Activated CD8-positive, alpha-beta memory T cell treated with anti-CD3 and anti-CD28 coated beads for 48 hours (primary cell): ENCODE measurements at places on chromosomes 12 and 14.

GRCh38 chr12:94152292-94153078 lies 4.1 kb downstream of the PLXNC1 start:
- DNase-seq, result no peak

- no peak for DNase-seq
Measured at GRCh38 chr12:14303661-14304155, 61.8 kb upstream of the ATF7IP start.

DNA sequence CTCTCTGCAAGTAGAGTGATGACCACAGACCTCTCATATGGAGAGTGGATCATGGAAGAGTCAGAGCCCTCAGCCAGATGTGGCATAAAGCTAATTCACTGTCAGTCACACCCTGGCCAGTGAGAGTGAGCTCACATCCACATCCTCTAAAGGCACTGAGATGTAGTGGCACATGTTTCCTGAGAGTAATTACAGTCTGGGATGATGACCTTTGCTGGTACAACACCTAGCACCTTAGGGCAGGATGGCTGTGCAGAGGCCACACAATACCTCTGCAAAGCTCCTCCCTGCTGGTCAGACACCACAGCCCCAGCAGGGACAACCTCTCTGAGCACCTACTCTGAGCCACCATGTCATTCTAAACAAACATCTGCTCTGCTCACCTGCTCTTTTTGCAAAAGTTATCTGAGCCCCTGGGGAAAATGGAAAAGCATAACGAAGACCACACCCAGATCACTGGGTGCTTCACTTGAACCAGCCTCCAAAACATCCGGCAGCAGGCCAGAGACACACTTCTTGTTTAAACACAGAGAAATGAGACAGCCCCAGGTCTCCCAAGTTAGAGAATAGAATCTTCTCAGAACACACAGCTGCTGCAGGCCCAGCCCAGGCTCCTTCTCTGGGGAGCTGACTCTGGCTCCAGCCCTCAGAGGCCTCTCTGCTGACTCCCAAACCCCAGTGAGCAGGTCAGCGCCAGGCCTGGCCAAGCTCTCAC lies 30.3 kb downstream of the PITPNM2 start:
- DNase-seq, result no peak

DNA sequence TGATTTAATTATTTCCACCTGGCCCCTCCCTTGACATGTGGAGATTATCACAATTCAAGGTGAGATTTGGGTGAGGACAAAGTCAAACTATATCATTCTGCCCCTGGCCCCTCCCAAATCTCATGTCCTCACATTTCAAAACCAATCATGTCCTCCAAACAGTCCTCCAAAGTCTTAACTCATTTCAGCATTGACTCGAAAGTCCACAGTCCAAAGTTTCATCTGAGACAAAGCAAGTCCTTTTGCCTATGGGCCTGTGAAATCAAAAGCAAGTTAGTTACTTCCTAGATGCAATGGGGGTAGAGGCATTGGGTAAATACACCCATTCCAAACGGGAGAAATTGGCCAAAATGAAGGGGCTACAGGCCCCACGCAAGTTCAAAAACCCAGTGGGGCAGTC lies 31.1 kb upstream of the SPATA7 start:
- no peak for DNase-seq

DNA sequence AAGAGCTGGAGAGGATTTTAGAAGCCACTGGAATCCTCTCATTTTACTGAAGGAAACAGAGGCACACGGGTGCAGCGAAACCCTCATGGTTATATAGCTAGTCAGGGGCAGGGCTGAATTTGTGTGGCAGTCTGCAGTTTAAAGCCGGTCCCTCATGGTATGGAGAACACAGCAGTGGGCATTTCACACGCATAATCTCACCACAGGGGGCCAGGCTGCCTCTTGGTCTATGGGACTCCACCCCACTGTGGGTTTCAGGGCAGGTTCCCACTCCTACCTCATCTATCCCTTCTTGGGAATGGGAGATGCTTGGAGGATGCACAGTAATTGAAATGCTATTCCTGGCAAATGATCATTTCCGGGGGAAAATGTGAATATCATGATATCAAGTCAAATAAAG lies 400.6 kb downstream of the RGS6 start:
- DNase-seq, result no peak

DNA sequence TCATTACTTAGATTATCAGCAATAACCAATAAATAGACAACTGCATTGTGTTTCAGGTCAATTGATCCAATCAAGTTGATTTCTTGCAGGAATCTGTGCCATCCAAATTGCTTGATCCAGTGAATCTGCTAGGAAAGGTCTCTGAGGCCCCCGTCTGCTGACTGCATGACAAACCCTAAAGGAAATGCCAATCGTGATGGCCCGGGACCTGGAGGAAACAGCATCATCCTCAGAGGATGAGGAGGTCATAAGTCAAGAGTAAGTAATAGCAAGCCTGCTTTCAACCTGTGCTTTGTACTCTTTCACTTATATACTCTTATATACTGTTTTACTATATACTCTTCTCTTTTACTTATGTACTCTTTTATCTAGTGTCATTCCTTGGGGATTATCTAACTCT lies 1.9 kb downstream of the TTLL5 start:
- no peak for DNase-seq

- DNase-seq, result no peak
Measured at GRCh38 chr14:96001866-96002497, 37.2 kb upstream of the C14orf132 start.

GRCh38 chr12:112163471-112163991 lies 38.2 kb downstream of the TRAFD1 start:
- DNase-seq, result no peak

GRCh38 chr14:31194661-31195060 lies 12.9 kb downstream of the HECTD1 start:
- DNase-seq, result no peak

GRCh38 chr12:124314207-124314606 lies 19.3 kb downstream of the RFLNA start:
- DNase-seq, result no peak

DNA sequence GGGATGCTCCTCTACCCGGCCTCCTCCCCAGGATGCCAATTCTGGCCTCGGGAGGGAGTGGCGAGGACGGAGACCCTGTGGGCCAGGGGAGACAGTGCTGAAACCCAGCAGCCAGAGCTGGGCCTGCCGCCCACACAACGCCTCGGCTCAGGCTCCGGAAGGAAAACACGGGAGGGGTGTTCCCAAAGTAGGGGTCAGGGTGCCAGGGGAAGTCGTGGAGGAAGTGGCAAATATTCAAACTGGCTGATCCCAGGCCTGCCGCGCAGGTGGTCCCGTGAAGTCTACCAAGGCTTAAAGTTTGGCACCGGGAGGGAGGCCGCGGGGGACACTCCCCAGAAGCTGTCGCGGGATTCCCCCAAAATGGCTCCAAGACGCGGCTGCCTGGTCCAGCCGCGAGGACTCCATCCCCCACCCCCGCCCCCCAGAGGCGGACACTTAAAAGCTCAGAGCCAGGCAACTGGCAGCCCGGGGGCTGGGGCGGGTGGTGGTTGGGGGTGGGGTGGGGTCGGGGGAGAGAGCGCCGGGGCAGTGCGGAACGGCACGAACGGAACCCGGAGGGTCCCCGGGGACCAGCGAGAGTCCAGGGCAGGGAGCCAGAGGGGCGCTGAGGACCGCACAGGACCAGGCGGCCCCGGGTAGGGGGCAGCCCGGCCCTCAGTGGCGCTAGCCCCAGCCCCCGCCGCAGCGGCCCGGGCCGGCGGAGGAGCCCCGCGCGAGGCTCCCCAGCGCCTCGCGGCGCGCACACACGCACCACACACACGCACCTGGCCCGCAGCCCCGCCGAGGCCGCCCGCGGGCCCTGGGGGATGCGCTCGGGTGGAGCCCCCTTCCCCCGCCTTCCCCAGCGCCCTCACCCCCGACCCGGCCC lies 20.0 kb downstream of the BEGAIN start:
- no peak for DNase-seq
